ENCODE measurements at places on chromosomes 4 and X. TPM values are rescaled to one million over a fixed set of nuclear protein-coding genes. Genes with fewer than 3 reads are reported as not detected.

GRCh38 chr4:22496165-22496813, 19.6 kb downstream of the ADGRA3 start:
- no peak for DNase-seq

DNA sequence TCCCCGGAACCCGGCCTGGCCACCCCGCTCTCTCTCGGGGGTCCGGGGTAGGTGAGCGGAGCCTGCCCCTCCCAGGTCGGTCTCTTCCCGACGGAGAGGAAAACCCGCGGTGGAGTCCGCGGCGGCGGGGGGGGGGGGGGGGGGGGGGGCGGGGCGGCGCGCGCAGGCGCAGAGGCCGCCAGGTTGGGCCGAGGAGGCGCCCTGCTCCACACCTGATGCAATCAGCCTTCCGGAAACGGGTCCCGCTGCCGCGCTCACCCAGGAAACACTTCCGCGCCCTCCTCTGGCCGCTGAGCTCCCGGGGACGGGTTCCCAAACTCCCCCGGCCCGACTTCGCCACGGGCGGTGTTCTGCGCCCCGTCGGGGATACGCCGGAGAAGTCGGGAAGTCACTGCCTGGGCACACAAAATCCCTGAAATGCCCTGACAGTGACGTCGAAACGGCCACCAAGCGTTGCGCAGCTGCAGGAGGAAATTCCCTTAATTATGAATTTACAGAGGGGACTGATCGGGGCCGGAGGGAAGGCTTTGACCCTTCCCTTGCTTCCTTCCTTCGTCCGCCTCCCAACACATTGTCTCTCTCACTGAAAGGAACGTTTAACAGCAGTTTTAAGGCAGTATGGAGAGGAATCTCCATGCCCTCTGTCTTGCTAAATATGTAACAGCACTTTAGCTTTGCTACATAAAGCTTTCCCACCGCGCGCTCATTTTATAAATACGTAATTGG, 2.1 kb upstream of the APBB2 start:
- DNase-seq: no peak

DNA sequence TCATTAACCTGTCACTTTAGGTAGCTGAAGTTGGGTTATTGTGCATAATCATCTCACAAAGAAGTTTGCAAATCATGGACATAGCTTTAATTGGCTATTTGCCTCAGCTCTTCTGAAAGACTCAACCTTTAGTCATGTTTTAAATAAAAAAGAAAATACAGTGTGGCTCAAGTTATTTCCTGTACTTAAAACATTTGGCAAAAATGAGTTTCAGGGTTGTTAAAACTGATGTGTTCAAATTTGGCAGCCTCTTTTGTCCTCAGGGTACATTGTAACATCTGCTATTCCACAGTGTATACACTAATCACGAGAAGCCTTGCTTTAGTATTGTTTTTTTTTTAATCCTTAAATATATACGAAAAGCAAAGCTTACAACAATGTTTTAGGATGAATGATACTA, 31.5 kb upstream of the HPGD start:
- no peak for DNase-seq

- DNase-seq: no peak
These were observed 33.3 kb downstream of the TENM3 start for GRCh38 chr4:182276210-182277109.

DNA sequence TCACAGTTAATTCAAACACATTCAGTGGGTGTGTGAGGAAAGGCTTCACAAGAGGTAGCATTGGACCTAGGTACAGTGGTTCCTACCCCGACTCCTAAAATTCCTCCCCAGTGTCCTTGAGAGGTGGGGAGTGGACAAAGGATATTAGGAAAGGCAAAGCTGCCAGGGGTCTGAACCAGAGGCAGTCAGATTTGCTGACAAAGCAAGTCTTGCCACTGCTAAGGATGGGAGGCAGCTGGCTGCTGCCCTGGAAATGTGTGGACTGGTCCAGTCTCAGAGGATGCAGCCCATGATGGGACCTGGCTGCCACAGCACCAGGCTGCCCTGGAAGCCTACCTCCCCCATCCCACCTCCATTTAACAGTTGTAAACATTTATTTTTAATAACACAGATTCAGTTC, 4.1 kb upstream of the PHF8 start:
- DNase-seq: no peak

GRCh38 chr4:113572620-113573019, 188.9 kb downstream of the CAMK2D start:
- no peak for DNase-seq

- no peak for DNase-seq
These were observed 54.9 kb downstream of the MAP7D2 start for GRCh38 chrX:20061855-20062254.

GRCh38 chr4:180164799-180165198, 2078.4 kb upstream of the TENM3 start:
- no peak for DNase-seq

- DNase-seq: peak; percentile 10
These were observed 141.5 kb downstream of the RPS6KA6 start for GRCh38 chrX:84046403-84046984.

PDZD4 gene
- polyA plus RNA-seq: 6.1 TPM
